ENCODE measurements at places on chromosomes 3 and 15. TPM values are rescaled to one million over a fixed set of nuclear protein-coding genes. Genes with fewer than 3 reads are reported as not detected.
A peak's percentile ranks its signal among the peaks of the same experiment; 100 is the strongest.

GRCh38 chr3:127637546-127637945 is 8.6 kb downstream of the PODXL2 start:
- no peak for DNase-seq

- no peak for DNase-seq
Measured at GRCh38 chr3:186097663-186098451, 11.0 kb downstream of the ETV5 start.

DNA sequence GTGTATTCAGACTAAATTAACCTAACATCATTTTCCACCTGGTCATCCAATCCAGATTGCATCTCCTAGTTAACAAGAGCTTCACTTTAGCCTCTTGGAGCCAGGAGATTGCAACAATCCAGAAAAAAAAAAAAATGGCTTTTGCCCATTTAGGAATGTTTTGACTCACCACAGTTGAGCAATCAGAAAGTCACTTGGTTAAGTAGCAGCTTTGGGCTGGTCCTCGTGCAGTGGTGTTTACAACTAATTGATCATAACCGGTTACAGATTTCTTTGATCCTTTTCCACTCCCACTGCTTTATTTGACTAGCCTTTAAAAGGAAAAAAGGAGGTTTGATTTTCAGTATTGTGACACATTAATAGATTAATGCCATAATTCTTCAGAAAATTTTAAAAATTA is 688.8 kb upstream of the CCDC54 start:
- DNase-seq: no peak

GRCh38 chr3:184241447-184242296 is 7.1 kb downstream of the ALG3 start:
- no peak for DNase-seq

GRCh38 chr15:52680041-52680391 is 828 bp upstream of the ATOSA start:
- peak; percentile 2 for DNase-seq

- DNase-seq: no peak
Measured at GRCh38 chr3:150770681-150771080, 7.7 kb upstream of the SIAH2 start.

- DNase-seq: no peak
Measured at GRCh38 chr3:72316501-72317279, 531.6 kb downstream of the SHQ1 start.

DNA sequence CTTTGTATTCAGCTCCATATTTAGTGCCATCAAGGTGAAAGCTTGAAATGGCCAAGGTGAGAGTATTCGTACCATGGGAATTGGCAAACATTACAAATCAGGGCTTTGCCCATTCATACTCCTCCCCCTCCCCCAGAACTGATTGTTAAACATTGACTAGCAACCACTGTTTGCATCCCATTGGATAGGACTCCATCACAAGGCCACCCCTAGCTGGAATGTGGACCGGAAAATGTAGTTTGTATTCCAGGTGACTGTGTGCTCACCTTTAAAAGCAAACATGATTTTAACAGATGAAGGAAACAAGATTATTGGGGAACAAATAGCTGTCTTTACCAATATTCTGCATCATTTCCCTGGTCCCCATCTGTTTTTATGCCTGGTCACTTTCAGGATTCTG is 14.1 kb downstream of the ST3GAL6 start:
- DNase-seq: no peak

DNA sequence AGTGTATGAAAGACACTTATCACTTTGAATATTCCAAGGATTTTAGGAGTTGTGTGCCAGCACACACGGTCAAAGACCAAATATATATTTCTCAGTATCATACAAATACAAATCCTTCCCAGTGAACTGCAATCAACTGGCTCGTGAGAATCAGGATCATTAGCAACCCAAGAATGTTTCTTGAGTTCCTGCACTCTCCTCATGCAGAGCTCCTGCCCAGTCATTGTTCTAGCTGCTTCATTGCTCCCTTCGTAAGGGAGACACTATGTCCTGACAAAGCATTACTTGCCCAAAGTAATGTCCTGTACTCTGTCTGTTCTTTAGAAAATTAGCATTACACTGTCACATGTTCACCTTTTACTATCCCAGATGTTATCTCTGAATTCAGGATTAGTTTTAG is 92.0 kb upstream of the SLC4A7 start:
- DNase-seq: no peak

FSD2 gene
- polyA plus RNA-seq: 0.09 TPM

CNOT10 gene
- polyA plus RNA-seq: 17.9 TPM

ALPK3 gene
- not detected for polyA plus RNA-seq

PLSCR2 gene
- not detected for polyA plus RNA-seq

CYP8B1 gene
- not detected for polyA plus RNA-seq

WHAMM gene
- polyA plus RNA-seq: 6.3 TPM

ACKR4 gene
- polyA plus RNA-seq: 0.09 TPM

KIF15 gene
- 0.04 TPM for polyA plus RNA-seq

CX3CR1 gene
- 184 TPM for polyA plus RNA-seq

MAP1A gene
- polyA plus RNA-seq: not detected

Data from CD14-positive monocyte (primary cell).